ENCODE measurements at places on chromosomes 1 and 21.

- no peak for DNase-seq
Observed at GRCh38 chr1:205470131-205470530, 14.3 kb upstream of the BLACAT1 start.

DNA sequence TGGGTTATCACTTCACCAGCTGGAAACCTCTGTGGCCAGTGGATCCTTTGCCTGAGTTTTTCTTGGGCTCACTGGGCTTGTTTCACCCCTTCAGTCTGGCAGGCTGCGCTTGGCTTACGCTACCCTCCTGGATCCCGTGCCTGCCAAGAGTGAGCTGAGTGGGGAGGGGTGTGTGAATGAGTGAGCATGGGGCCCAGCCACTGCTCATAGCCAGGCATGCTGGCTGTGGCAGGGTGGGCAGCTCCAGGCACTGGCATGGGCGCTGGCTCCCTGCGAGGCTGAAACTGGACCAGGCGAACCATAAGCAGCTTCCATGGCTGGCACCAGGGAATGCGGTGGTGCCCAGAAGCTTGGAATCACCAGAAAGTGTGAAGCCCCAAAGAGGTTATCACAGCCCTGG, 19.8 kb upstream of the GBP3 start:
- DNase-seq, result no peak

- DNase-seq, result peak; percentile 70
Observed at GRCh38 chr1:156618853-156619581, at the start of gene HAPLN2. Gene HAPLN2, plus strand, starts transcription at chr1:156619415. Its CDS starts 4,076 bp downstream, at chr1:156623491.

GRCh38 chr1:21050031-21050430, 126.7 kb downstream of the EIF4G3 start:
- no peak for DNase-seq

DNA sequence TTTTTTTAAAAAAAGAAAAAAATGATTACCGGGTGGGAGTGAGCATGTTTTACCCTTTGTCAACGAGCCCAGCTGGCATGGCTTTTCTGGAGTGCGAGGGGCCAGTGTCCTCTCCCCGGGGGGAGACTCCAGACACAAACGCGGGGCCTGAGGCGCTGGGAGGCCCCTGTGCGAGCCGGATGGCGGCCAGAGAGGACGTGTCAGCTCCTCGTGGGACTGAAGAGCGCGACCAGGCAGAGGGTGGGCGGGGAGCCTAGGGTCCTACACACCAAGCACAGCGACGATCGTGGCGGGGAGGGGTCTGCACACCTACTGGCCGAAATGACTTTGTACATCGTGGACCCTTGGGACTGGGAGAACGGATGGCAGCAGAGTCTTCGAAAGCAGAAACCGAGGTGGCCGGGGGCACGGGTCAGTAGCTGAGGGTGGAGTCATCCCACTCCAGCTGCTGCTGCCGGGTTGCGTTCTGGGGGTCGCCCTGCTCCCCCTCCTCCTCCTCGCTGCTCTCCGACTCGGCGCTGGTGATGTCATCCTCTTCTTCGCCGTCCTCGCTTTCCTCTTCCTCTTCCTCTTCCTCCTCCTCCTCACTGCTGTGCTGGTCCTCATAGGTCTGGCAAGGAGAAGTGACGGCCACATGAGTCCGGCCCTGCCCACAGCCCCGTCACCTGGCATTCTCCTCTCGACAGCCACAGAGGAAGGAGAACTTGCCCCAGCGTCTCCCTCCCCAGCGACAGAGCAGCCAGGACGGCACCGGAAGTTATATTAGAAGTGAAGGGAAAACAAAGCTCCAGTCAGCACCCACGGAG, 78.8 kb downstream of the PIK3CD start:
- DNase-seq, result no peak

- no peak for DNase-seq
Observed at GRCh38 chr1:162380061-162380846, 1.3 kb upstream of the C1orf226 start.

DNA sequence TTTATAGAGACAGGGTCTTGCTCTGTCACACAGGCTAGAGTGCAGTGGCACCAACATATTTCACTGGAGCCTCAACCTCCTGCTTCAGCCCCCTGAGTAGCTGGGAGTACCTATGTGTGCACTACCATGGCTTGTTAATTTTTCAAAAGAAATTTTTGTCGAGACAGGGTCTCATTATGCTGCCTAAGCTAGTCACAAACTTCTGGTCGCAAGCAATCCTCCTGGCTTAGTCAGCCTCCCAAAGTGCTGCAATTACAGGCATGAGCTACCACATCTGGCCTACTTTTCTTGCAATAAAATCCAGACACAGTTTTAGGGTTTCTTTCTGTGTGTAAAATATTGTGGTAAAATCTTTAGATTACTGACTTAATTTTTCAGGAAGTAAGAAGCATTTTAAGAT, 27.9 kb upstream of the NTPCR start:
- DNase-seq, result no peak

DNA sequence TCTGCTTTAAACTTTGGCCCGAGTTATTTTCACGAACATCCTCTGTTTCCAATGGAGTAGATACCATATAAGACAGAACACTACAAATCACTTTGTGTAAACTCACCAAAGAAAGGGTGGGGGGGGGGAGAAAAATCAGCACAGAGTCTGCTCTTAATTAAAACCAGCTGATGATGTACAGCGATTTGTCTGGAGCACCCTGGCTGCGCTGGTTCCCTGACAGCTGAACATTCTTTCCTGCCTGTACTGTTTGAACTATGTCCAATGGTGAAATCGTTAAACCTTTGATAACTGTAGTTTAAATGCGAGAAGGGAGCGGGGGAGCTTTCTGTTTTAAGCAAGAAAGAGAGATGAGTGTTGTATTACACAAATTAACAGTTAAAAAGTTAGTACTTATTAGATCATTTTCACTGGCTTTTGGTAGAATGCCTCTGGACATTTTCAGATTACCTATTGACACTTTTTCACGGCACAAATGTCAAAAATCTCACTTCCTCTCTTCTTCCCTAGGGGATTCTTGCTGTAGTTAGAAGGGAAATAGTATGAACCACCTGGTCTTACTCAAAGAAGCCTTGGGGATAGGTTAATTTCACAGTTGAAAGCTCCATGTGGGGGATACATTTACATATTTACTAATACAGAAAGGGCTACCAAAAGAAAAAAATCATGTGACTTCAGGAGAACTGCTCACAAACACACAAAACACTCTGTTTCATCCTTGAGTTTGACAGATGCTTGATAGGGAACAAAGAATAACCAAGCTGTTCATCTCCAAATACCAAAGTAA, 140.2 kb upstream of the RUNX1 start:
- DNase-seq, result peak; percentile 86

DNA sequence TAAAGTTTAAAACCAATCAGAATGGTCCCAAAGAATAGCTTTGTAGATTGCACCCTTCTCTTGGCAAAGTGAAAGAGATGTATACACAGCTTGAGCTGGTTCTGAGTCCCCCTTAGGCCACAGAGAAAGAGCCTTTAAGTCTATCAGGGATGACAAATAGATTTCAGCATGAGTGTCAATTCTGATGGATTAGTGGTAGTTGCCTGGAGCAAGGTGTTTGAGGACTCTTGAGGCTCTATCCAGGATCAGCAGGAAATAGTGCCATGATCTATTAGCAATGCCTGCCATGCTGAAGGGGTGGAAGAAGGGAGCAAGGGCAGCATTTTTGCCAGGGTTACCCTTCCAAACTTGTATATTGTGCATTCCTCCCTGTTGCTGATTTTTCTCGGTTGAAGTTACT, 116.6 kb downstream of the ATG4C start:
- DNase-seq, result no peak

DNA sequence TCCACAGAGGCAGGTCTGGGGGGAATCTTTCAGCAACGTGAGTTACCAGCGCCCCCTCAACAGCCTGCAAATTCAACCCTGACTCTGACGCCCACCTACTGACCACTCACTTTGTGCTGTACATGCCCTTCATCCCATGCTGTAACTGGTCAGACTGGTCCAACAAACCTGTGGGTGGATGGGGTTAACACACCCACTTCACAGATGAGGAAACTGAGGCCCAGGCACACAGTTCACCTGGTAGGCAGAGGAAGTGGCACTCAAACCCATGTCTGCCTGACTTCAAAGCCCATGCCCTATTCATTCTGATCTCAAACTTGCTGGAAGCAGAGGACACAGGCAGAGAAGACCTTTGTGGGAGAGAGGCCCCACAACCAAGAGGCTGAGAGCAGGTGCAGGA, 172.9 kb downstream of the TRABD2B start:
- no peak for DNase-seq

DNA sequence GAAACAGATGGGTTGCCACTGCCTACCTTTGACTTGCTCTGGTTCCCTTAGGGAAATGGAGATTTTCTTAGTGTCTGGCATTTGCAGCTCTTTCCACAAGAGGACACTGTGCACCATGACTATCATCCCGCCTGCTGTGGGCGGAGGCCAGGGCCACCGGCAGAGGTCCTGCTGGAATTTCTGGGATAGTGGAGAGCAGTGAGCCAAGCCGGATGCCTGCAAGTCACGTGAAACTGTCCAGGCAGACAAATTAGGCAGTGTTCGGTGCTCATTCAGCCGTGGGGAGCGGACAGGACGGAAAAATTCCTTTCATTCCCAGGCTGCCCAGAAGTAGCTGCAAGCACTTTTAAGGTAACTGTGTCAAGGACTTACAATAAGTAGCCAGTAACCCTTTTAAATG, 43.4 kb downstream of the IGSF5 start:
- DNase-seq, result no peak

DNA sequence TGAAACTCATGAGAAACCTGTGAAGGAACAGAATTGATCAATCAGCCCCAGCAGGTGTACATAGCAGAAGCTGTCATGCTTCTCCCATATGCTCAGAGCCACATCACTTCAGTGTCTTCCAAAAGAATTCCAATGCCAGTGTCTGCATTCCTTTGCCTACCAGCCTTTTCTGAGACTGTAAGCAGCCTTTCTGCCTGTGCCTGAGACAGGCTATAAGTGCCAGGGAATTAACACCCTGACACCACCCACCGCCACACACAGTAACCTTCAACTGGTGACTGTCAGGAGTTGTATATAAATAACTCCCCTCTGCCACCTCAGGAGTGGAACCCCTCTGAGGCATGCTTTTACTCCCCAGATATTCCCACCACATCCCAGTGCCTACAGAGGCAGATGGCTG, 38.1 kb upstream of the SLAMF9 start:
- DNase-seq, result no peak

GRCh38 chr21:37176716-37177115, 90.4 kb downstream of the VPS26C start:
- no peak for DNase-seq

DNA sequence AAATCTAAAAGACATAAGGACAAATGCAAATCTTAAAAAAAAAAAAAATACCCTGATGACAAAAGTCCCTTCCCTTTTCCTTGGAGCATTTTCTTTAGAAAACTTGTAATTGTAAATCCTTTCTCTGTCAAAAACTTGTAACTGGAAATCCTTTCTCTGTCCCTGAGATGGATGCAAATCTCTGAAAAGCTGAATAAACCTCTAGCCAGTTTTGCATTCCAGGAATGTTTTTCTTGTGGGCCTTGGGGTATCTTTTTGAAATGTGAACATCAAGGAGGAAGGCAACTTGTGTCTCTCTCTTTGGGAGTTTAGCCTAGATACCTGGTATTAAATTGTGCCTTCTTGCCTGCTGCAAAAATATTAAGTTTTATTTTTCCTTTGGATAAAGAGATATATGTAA, 305.3 kb downstream of the KCNT2 start:
- DNase-seq, result no peak

GRCh38 chr1:164841702-164842465, 282.9 kb downstream of the PBX1 start:
- DNase-seq, result no peak

DNA sequence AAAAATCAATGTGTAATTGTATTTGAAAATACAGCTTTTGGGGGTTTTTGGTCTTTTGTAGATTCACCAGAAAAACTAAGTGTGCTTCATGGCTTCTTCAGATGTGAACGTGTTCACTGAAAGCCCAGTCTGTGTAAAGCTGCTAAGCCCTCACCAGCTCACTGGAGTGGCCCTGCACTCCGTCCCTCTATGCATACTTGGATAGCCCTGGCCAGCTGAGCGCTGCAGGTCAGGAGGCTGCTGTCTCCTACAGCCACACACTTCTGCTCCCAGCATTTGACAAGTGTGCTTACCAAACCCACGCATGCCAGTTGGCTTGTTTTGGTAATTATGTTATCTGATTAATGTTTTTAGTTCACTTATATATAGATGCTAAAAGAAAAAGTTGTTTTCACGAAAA, 163.5 kb downstream of the TLR5 start:
- DNase-seq, result no peak

GRCh38 chr1:27026621-27027574, 14.2 kb upstream of the TENT5B start:
- DNase-seq, result no peak

DNA sequence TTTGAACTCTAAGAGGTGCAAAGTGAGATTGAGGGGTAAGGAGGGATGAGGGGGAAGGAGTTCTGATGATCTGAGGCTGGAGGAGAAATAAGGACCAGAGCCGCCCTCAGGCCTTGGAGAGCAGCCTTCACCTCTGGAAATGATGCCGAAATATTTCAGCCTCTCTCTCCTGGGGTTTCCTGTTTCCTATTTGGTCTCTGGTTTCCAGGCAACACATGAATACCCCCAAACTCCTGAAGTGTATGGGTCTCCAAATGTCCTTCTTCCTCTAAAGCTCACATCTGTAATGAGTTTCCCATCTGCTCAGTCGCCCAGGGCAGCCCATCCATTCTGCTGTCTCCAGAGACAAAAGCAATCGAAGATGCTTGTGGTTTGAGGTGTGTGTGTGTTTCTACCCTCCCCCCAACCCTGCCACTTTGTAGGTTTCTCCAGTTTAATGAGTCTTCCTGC, 52.0 kb upstream of the FAM20B start:
- DNase-seq, result no peak

GRCh38 chr1:119565131-119565772, 58.2 kb downstream of the HSD3B1 start:
- DNase-seq, result no peak

DNA sequence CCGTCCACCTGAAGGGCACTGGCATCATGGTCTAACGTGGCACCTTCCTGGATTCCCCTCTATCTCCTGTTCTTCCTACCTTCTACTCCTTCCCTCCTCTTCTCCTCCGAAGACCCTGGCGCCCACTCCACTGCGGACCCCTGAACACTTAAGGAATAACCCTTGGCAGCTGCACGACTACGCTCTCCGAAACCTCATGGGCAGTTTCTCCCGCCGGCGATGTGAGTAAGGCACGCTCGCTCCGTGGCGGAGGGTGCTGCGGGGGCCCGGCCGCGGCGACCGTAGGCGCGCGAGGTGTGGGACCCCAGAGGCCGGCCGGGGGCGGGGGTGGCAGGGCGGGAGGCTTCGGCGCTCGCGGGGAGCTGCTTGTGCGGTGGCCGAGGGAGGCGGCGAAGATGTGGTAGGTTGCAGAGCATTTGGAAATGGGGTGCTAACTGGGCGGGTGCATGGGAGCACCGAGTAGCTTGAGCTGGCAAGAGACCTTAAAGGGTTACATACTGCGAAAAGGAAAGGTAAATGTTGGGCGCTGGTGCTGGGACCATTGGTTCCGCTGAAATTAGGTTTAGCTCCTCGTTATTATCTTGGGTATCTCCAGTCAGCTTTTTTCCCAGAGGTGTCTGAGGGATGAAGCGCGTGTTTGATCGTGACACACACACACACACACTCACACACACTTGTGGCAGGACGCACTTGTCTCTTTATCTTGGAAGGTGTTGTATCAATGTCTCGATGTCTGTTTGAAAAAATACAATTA, 876 bp downstream of the LRRC7 start:
- DNase-seq, result no peak
